Body of pancreas (tissue), 4 donors: ENCODE measurements at places on chromosomes 1 and 21. TPM values are rescaled to one million over a fixed set of nuclear protein-coding genes. Genes with fewer than 3 reads are reported as not detected.

The CD164L2 gene
- 1.3 TPM for total RNA-seq

The BRDT gene
- not detected for total RNA-seq

The ADORA3 gene
- total RNA-seq: 3.6 TPM

The CRYBG2 gene
- total RNA-seq: not detected

The KCNE2 gene
- not detected for total RNA-seq

The DMRTA2 gene
- not detected for total RNA-seq

The PDZK1IP1 gene
- total RNA-seq: 56.4 TPM

The GBP6 gene
- total RNA-seq: not detected
